Aorta (tissue), 5 donors: ENCODE measurements at places on chromosomes 12 and 14.

- no peak overlapping the region for H3K27ac ChIP-seq
- DNase-seq = no peak
- no peak overlapping the region for H3K4me3 ChIP-seq
- no peaks in the 10 kb centered on the region for H3K27me3 ChIP-seq
- H3K36me3 ChIP-seq = no peaks in the 10 kb centered on the region
Measured at GRCh38 chr14:69850086-69850735, 29.0 kb upstream of the SMOC1 start.

DNA sequence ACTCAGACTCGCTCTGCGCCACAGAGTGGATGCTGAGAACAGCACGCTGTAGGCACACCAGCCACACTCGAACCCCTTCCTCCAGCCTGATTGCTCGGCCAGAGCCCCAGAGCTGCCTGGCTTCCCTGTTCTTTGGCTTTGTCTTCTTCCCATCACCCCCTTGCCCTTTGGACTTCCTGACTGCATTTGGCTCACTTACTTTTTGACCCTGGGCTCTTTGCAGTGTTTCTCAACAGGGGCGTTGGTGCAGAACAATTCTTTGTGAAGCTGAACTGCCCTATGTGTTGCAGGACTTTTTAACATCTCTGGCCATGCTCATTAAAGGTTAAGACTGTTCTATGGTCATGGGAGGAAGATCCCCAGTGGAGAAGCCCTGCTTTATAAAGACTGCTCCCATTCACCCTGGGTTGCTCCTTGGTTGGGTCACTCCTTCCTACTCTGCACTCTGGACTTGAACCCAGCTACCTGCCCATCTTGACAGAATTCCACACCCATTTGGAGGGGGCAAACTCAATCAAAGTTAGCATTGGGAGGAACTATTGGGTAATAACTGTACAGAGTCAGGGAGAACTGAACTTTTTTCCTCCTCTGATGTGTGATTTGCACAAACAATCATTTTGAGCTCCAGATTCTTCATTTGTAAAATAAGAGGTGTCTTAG is 127.7 kb upstream of the PLEKHG7 start:
- no peaks in the 10 kb centered on the region for H3K36me3 ChIP-seq
- no peaks in the 10 kb centered on the region for H3K27me3 ChIP-seq
- DNase-seq = no peak
- H3K27ac ChIP-seq = no peak overlapping the region
- no peak overlapping the region for H3K4me3 ChIP-seq

- H3K4me1 ChIP-seq = no peaks in the 10 kb centered on the region
- H3K27me3 ChIP-seq = no peaks in the 10 kb centered on the region
- H3K36me3 ChIP-seq = no peaks in the 10 kb centered on the region
- no peak for DNase-seq
- H3K27ac ChIP-seq = no peak overlapping the region
- H3K4me3 ChIP-seq = no peak overlapping the region
Measured at GRCh38 chr12:23550753-23551152, 398.7 kb downstream of the SOX5 start.

- H3K27ac ChIP-seq = peak overlapping the region; percentile 1
- H3K4me3 ChIP-seq = no peak overlapping the region
- no peak for DNase-seq
- no peaks in the 10 kb centered on the region for H3K36me3 ChIP-seq
Measured at GRCh38 chr14:71395636-71396035, 488.4 kb downstream of the PCNX1 start.

DNA sequence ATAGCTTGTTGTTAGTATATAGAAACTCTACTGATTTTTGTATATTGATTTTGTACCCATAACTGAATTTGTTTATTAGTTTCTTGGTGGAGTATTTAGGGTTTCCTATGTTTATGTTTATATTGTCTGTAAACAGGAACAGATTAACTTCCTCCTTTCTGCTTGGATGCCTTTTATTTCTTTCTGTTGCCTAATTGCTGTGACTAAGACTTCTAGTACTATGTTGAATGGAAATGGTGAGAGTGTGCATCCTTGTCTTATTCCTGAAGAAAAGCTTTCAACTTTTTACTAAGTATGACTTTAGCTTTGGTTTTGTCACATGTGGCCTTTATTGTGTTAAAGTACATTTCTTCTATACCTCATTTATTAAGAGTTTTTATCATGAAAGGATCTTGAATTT is 20.9 kb downstream of the FBXW8 start:
- DNase-seq = no peak
- H3K27me3 ChIP-seq = no peaks in the 10 kb centered on the region
- H3K27ac ChIP-seq = no peak overlapping the region
- H3K36me3 ChIP-seq = peaks cover 2% of the 10 kb centered on the region
